NCI-H2029 treated with DMSO at 0.1 percent for 48 hours (cell line): ENCODE measurements at places on chromosomes 16 and 17.

DNA sequence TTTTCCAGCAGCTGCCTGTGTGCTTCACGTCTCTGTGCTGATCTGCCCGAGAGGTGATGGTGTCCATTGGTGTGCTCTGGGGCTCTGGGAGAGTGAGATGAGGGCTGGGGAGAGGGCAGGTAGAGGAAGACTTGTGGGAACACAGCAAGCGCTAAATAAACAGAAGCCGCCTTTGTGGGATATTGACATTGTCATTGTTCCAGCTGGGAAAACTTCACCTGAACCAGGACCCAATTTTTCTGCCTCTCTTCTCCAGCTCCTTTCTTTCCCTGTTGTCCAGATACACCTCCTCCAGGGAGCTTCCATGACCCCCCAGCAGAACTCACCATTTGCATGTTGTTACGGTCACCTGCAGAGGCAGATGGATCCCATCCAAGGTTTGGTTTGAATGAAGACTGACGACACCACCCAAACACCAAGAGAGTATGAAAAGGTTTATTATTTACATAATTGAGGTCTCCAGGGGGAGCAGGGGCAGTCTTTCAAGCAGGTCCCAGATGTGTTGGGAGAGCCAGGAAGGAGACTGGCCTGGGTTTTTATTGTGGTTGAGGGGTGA is 3.6 kb upstream of the ITGA3 start:
- DNase-seq, result peak; percentile 69

DNA sequence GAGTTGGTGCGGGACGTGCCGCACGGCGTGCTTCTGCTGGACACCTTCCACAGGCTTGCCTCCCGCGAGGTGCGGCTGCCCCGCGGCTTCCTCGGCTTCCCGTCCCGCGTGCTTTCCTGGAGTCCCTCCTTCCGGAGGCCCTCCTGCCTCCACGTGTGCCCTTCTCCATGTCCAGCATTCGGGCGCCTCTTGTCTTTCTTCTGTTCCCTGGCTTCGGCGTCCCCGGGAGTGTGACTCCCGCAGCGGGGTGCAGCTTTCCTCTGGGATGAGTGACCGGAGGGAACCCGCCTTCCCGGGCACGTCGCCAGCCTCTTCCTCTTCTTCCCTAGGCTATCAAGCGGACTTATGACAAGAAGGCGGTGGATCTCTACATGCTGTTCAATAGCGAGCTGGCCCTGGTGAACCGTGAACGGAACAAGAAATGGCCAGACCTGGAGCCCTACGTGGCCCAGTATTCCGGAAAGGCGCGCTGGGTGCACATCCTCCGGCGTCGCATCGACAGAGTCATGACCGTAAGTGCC is 23.0 kb downstream of the DNAH2 start:
- no peak for DNase-seq

- DNase-seq, result no peak
Observed at GRCh38 chr17:49494986-49495841, at the start of gene NGFR. Gene NGFR (plus strand): TSS chr17:49495293. CDS start chr17:49495418, 125 bp downstream.

DNA sequence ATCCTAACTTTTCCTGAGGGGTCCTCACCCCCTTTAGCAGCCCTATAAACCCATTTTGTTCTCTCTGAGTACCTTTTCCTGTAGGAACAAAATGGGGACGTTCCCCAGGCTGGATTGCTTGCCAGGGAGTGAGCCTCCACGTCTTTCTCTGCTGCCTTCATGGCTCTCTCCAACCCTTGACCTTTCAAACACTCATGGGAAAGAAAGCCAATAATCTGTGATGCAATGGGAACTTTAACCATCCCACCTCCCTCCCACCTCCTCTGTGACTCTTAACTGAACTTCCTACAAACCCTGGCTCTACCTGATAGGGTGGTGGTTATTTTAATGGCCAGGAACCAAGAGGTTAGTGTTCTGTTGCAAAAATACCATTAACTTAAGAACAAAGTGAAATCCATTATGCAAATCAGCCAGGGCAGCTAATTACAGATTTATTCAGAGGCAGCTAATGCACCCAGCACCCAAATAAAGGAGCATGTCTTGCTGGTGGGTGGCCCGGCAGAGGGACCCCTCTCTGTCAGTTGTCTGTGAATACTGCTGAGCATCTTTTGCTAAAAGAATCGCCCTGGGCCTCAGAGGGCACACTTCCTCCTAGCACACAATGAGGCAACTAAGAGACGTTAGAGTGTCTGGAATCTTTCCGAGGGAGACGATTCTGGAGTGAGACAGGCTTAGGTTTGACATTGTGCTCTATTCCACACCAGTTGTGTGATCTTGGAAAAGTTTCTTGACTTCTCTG is 3.0 kb downstream of the PIPOX start:
- DNase-seq, result no peak

DNA sequence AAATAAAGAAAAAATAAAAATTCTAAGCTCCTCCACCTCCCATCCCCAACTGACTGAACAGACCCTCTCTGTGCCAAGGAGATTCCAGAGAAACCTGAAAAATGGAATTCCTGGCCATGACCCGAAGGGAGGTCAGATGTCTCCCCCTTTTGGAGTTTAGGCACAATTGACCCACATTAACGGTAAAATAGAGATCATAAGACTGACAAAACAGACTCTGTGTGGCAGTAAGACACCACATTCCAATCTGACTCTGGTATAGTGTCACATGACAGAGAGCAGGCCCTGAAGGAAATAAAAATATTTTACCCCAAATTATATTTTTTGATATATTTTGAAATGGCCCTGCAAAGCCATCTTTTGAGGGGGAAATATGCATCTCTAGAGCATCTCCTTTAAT is 115.1 kb upstream of the ZKSCAN2 start:
- no peak for DNase-seq
